ENCODE measurements at places on chromosomes 6 and 20.

DNA sequence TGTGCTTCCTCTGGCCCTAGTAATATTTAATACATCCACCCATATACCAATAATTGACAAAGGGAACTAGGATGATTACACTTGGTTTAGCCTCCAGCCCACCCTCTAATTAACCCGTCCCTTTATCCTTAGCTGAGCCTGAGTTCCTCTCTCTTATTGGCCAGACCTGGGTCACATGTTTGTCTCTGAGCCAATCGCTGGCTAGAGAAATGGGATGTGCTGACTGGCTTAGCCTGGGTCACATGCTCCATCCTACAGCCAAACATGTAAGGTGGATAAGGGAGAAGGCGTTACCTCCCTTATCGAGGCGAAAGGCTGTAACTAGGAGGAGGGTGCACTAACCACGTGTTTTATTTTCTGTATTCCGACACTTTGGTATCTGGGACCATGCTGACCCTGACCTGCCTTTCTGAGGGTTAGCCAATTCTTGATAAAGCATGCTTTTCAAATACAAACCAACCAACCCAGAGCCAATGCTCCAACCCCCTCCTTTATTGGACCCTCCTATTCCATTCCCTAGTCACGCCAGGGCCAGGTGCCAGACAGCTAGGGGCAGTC, 262.7 kb downstream of the PREX1 start:
- no peak for DNase-seq

- DNase-seq = peak; percentile 89
Measured at GRCh38 chr6:52576392-52577021, 353 bp downstream of the TRAM2 start.

GRCh38 chr20:57449398-57450354, 58.5 kb downstream of the RBM38 start:
- DNase-seq = no peak

DNA sequence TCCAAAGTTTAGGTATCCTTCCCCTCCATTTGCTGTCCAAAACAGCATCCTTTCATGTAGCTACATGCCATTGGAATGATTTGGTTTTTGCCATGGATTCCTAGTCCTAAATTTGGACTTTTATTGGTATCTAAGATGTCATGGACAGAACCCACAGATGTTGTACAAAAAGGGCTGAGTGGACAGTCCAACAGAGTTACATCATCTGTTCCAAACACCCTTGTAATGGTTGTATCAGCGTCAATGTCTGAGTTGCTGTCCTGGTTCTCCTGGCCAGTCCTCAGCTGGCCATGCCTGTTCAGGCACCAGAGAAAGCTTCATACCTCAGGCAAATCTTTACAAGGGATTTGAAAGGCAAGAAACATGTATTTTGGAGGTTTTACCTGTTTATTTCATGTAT, 191.3 kb downstream of the ESR1 start:
- no peak for DNase-seq

DNA sequence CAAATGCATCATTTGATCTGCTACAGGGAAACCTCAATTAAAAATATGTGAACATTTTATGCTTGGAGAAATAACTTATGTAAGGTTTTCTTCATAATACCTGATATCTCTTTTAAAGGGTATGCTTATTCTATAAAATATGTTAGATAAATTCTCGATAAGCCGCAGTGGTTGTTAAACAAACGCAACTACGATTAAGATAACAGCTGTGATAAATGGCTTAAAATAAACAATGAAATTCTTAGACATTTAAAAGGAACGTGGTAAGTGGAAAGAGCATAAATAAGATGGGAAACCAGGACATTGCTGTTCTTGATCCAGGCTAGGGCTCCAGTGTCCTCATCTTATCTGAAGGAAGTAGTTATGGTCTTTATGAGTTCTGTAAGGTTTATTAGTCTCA, 415.9 kb downstream of the CD83 start:
- DNase-seq = no peak

DNA sequence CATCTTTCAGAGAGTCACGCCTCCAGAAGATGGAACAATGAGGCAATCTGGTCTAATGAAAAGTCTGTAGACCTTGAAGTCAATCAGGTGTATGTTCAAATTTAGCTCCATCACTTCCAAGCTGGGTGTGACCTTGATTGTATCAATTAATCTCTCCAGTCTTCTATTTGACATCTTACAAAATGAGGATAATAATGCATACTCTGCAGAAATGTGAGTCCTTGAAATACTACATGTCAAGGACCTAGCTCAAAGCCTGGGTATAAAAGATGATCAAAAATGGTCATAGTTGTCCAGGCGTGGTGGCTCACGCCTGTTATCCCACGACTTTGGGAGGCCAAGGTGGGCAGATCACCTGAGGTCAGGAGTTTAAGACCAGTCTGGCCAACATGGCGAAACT, 29.8 kb downstream of the CGA start:
- no peak for DNase-seq

DNA sequence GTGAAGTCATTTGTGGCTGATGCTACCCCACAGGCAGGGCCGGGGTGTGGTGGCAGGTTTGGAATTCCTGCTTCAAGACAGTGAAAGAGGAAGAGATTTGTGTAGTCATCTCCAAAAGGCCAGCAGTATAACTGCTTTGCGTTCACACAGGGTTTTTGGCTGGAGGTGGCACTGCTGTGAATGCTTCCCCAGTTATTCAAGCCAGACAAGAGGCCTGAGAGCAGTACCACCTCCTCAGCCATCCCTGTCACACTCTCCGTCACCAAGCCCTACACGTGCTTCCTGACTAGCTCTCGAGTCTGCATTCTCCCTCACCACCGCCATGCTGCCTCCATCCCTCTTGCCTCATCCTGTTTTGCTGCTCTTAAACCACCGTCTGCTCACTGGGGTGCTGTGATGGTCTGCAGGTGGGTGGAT, 23.9 kb downstream of the ARMC2 start:
- no peak for DNase-seq

DNA sequence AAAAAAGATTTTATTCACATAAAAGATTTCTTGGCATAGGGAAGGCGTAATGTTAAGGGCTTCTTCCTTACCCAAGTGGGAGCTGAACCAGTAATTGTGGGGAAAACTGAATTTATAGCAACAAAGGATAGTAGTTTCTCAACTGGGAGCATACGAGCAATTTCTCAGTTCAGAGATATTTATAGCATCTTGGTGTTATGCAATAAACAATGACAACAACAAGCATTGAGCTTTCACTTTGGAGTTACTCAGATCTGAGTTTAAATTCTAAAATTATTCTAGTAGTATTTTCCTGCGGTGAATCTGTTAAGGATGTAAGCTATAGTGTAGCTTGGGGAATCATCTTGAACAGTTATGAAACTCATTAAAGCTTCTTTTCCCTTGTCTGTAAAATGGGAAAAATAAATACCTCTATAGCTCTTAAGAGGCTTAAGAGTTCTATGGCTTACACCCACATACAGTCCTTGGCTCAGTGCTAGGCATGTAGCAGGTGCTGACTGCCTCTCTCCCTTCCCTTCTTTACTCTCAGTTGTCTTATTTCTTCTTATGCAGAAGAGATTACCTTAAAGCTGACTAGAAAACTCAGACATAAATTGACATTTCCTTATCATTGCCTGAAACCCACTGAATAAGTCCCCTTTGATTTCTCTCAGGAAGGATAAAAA, 58.8 kb downstream of the SAMD5 start:
- no peak for DNase-seq

DNA sequence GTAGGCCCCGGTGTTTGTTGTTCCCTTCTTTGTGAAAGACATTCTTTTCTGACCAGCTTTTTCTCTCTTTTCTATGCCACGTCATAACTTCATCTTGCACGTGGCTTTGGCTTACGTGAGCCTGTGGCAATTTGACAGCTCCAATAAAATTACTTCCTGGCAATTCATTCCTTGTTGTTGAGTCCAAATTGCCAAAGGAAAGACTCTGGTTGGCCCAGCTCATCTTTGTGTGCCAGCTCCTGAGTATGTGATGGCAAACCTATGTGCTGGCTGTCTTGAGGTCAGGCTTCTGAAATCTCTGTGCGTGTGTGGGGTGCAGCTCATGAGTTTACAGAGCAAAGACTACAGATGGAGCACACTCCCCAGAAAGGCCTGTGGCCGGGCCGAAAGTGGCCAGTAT, 272.5 kb upstream of the SGK1 start:
- no peak for DNase-seq

DNA sequence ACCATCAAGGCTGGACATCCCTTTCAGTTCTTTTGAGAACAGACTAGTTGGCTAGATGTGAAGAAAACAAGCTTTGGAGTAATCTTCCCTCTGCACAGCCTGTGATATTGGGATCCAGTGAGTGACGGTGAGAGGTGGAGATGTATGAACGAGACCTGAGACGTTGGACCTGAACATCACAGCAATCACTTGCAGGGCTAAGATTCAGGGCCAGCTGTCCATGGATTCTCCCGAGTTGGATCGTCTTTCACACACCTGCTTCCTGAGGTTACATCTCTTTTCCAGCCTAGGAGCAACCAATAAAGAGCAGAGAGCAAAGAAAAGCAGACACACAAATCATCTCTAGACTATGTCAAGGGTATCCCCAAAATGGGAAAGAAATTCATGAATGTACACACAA, 30.0 kb upstream of the TMEM14A start:
- no peak for DNase-seq

- no peak for DNase-seq
Measured at GRCh38 chr6:42038163-42038562, 12.2 kb upstream of the TAF8 start.

- no peak for DNase-seq
Measured at GRCh38 chr6:146135167-146135566, 106.3 kb downstream of the GRM1 start.

DNA sequence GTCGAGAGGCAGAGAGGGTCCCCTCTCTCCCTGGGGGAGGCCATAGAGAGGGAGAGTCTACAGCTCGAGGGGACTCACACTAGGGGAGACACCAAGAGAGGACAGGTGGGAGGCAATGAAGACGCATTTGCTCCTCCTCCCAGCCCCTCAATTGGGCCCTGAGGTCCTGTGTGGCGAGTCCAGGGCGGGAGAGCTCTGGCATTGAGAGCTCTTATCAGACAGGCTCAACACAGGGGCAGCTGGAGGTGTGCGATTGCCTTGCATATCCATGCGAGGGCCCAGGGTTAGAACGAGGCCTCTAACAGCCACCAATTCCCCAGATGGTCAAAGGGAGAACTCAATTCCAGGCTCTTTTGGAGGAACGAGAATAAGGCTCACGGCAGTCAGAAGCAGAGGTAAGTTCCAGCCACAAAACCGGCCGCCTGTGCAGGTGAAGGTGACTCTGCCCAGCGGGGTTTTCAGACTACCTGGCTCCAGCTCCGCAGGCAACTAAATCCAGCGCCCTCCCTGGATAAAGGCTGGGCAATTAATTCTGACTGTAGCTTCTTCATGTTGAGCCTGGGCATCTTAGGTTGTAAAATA, 94.0 kb upstream of the MPC1 start:
- DNase-seq = no peak

- DNase-seq = no peak
Measured at GRCh38 chr6:139147628-139148027, 12.7 kb downstream of the HECA start.

GRCh38 chr6:8236956-8237355, 134.6 kb upstream of the EEF1E1 start:
- no peak for DNase-seq

DNA sequence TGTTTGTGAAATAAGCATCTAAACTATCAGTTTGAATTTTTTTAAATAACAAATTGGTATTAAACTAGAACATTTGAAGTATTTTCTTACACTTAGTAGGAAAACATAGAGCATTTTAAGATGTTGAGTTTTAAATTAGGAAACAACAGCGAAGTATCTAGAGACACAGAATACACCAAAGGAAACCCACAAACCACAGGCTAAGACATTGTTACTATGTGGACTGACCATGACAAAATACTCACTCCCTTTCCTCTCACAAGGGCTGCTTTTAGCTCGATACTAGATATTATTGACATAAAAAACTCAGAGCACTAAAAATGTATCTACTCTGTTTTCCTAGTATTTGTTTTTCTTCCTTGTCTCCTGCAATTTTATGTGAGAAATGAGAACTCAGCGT, 266.0 kb upstream of the CITED2 start:
- peak; percentile 66 for DNase-seq

DNA sequence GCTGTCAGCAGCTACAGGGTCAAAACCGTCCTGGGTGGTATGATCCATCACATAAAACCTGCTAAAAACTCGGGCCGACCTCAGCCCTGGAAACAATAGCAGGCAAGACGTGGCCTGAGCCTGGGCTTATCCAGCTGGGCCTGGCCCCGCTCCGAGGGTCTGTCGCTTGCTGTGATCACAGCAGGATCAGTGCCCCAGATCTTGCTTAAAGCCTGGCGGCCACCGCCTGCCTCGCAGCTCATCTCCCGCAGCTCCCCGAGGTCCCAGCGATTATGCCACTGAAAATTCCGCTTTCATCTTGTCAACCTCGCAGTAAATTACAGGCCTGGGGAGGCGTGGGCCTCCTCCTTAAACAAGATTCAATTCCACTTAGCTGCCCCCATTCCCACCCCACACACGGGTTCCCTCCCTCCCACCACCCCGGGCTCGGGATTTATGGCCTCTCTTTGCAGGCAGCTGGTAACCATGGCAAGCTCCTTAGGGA, 40.1 kb downstream of the CDH22 start:
- DNase-seq = no peak

GRCh38 chr20:47982574-47983360, 197.5 kb upstream of the SULF2 start:
- DNase-seq = no peak

GRCh38 chr20:63942250-63942951, 13.8 kb downstream of the UCKL1 start:
- no peak for DNase-seq

- DNase-seq = no peak
Measured at GRCh38 chr6:157468054-157468453, 87.1 kb downstream of the ZDHHC14 start.

- DNase-seq = no peak
Measured at GRCh38 chr20:47546184-47547033, 44.7 kb downstream of the NCOA3 start.

DNA sequence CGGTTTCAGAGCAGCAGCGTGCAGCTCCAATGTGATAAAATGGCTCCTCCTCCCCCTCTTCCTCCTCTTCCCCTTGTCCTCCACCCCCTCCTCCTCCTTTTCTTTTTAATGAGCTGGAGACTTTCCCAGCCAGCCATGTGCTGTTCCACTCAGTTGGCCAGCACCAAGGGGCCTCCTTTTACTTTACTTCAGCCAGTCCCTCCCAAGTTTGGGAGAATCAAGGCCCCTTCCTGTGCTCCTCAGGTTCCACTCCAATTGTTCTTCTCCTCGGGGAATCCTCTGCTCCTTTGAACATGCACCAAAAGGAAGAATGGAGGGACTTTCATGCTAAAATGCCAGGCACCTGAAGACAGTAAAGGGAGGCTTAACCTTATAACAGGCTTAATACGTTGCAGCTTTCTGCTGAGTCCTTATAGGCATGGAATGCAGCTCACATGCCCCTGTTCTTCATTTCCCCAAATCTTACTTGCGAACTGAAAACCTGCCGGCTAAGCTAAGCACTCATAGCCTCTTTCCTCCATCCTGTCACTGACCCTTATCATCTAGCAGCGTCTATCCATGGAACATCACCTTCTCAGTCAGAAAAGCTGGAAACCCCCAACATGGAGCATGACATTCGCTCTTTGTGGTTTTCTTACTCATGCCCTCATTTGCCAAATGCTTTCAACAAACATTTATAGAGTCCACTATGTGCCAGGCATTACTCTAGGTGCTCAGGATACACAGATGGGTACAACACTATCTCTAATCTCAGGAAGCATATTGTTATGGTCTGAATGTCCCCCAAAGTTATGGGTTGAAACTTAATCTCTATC, 170.6 kb downstream of the PHACTR1 start:
- no peak for DNase-seq

GRCh38 chr20:20518263-20518662, 150.4 kb downstream of the INSM1 start:
- DNase-seq = no peak

GRCh38 chr20:38165966-38166702, 1.1 kb upstream of the TGM2 start:
- DNase-seq = no peak

- peak; percentile 47 for DNase-seq
Measured at GRCh38 chr6:44925100-44925739, 402.9 kb upstream of the RUNX2 start.

Data from hematopoietic multipotent progenitor cell treated with erythropoietin and hydrocortisone succinate and interleukin-3 and kit ligand, for 8 days (in vitro differentiated cells).